ENCODE measurements at places on chromosomes 5 and 9.

- no peak for DNase-seq
These were observed 12.5 kb downstream of the NINJ1 start for GRCh38 chr9:93121316-93122241.

DNA sequence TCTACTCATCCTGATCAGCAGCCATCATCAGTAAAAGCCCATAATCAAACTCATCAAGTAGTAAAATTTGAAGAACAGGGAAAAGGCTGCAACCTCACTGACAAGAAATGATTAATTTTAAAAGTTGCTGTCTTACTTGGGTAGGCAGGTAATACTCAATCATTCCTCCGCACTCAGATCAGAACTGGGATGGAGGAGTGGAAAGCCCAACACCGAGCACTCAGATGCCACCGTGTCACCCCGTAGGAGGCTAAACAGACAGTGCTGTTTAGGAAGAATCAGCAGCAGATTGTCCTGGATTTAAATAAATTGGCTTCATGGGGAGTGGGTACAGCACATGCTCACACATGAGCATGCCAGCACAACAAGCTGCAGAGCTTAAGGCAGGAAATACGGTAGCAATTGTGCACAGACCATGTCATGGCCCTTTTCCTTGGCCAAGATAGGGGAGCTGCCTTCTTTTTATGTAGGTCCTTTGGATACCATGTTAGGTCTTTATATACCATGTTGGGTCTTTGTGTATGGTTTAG lies 92.6 kb upstream of the CDH6 start:
- DNase-seq = no peak

DNA sequence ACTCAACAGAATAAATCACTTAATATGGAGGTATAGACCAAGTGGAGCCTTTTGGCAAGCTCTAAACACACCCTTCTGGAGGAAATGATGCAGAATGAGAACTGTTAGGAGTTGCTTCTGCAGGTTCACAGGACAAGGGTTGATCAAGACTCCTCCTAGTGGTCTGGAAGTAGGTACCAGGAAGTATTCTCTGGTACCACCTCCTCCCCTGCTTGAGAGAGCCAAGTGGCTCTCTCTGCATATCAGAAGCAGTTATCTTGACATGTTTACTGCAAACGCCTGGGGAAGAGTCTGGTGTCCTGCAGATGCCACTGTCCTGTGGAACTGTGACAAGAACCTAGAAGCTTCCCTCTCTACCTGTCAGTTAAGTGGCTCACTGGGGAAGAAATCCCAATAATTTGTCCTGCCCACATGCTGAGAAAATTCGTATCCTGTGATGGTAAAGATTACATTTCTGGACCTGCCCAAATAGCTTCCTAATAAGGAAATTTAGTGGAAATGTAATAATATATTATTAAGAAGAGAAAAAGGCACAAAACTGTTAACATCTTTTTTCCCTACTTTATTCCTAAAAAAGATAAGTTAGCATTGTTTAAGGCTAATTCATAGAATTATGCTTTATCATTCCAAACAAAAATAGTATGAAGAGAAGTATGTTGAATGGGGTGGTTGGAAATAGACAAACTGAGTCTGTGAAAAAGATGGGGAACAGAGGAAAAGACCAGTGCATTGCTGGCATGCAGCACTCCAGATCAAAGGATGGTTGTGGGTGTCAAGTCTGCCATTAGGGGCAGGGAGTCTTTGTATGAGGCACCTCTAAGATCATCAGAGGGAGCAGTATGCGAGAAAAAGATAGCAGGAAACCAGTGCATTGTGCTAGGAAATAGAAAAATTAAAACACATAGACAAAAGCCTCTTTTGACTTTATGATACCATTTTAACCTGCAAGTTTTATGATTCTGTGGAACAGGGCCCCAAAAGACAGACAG lies 118.8 kb downstream of the CDC42SE2 start:
- peak; percentile 38 for DNase-seq

GRCh38 chr9:77063645-77064285 lies 44.3 kb downstream of the FOXB2 start:
- DNase-seq = no peak

DNA sequence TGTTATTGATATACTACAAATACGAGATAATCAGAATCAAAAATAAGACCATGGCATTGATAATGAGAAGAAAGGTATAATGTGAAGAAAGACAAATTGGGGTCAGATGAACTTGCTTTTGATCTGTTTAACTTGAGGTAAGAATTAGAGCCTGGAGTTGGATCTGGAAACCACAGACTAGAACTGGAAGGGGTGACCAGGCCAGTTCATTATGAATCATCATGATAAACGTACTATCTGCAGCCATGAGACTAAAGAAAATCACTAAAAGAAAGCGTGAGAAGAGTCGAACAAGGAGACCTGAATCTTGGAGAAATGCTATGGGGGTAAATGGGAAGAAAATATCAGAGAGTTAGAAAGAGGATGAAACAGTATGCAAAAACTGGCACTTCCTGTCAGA lies 967.5 kb downstream of the NR2F1-AS1 start:
- DNase-seq = no peak

DNA sequence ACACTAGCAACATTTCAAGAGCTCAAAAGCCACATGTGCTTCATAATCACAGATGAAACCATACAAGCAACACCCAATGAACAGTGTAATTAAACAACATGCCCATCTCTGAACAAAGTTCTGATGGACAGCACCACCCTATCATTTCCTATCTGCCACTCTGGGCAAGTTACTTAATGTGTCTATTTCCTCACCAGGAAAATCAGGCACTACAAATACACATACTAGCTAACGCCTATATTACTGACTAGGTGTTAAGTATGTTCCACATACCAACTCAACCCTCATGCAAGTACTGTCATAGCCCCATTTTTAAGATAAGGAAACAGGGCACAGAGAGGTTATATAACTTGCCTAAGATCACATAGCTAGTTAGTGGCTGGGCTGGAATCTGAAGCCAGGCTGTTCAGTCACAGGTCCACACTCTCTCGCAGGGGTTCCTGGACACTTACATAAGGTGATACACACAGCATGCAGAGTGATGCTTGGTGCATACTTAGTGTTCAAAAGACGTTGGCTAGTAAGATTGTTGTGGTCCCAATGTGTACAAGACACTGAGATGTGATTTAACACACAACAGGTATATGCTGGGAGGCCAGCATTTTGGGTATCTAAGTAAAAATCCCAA lies 24.2 kb downstream of the CORO2A start:
- no peak for DNase-seq

- no peak for DNase-seq
These were observed 30.1 kb upstream of the SNX24 start for GRCh38 chr5:122815218-122815767.

DNA sequence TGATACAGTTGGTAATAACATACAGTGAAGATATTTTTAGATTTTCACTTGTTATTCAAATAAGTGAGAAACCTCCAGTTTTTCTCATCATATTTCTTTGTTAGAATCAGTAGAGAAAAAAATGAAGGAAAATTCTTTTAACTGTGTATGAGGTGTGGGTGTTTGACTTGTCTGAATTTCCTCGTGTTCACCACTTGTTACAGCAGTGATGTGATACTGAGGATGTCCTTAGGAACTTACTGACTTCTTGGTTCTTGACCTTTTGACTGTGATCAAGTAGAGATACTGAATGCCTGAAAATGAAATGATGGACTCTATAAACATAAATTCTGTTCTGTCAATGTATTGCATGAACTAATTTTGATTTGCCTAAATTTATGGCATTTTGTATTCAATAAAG lies 10.7 kb downstream of the PBX3 start:
- DNase-seq = no peak

DNA sequence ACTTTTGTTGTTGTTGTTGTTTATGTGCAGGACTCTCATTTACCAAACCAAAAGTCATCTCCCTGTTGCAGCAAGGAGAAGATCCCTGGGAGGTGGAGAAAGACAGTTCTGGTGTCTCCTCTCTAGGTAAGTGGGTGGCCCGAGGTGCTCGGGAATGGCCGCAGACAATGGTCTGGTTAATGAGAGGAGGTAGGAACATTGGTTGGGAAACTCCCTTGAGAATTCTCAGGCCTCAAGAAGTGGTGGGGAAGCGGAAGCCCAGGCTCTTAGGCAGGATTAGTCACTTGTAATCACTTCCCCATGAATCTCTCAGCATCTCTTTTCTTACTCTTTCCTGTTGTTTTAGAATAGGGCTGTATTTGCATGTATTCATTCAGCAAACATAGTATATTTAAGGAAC lies 7.2 kb downstream of the ZNF354B start:
- no peak for DNase-seq

DNA sequence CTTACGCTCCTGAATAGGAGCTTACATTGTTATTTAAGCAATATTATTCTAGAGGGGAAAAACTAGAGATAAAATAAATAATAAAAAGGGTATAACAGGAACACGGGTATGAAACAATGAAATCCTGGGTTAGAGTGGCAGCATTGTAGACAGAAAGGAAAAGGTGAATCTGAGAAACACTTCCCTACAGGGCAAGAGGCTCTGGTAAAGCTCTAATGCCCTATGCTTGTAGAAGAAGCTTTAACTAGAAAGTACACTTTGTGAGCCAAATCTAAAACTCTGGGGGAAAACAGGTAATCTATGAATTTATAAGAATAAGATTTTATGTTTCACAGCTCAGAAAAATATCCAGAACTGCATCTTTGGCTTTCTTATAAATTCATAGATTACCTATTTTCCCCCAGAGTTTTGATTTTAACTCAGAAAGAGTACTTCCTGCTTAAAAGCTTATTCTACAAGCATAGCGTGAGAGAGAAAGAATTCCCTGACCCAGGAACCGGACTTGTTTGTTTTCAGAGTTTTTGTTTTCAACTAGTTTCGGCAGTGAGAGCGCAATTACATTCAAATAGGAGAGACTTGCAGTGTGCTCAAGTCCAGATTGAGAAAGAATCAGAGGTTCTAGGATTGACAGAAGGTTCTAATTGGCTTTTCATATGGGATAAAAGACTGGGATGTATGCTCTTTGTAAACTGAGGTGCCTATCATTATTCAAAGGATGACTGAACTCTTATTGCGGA lies 651.0 kb upstream of the RORB start:
- DNase-seq = no peak

DNA sequence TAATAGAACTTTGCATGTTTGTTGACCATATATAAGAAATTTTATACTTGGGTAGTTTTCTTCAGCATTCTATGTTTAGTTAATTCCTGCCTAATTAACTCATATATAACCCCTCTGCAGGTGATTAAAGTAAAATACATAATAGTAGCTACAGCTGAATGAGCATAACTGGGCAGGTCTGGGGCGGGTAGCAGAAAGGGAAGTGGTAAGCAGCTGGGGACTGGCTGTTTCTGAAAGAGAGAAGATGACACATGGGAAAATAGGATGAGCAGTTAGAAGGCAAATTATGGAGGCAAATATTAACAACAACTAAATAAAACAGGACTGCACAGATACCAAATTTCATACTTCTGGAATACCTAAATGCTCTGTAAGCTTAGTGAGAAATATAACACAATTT lies 128.1 kb downstream of the CPLANE1 start:
- no peak for DNase-seq

- DNase-seq = no peak
These were observed 3.9 kb upstream of the ISL1 start for GRCh38 chr5:51379331-51379700.

GRCh38 chr5:67238191-67238590 lies 41.6 kb upstream of the CD180 start:
- DNase-seq = no peak

- no peak for DNase-seq
These were observed 115.9 kb downstream of the FBXL7 start for GRCh38 chr5:15615859-15616258.

- peak; percentile 25 for DNase-seq
These were observed 65.1 kb upstream of the IQGAP2 start for GRCh38 chr5:76337953-76338451.

- DNase-seq = no peak
These were observed 553.0 kb upstream of the GRAMD2B start for GRCh38 chr5:125870256-125870655.

DNA sequence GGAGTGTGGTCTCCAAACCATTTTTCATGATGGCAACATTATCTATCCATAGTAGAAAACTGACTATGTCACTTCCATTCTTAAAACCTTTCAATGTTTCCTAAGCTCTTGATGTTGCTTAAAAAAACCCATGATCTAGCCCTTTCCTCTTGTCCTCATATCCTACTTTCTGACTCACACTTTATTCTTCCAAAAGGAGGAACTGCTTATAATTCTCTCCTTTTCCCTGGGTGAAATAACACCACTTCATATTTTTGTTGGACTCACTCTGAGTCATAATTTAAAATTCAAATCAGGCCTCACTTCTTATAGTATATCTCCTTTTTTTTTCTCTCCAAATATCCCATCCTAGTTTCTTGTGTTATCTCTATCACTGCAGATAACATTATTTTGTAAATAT lies 513.9 kb downstream of the MAN2A1 start:
- no peak for DNase-seq
